ENCODE measurements at places on chromosomes 3 and 15. TPM values are rescaled to one million over a fixed set of nuclear protein-coding genes. Genes with fewer than 3 reads are reported as not detected.

DNA sequence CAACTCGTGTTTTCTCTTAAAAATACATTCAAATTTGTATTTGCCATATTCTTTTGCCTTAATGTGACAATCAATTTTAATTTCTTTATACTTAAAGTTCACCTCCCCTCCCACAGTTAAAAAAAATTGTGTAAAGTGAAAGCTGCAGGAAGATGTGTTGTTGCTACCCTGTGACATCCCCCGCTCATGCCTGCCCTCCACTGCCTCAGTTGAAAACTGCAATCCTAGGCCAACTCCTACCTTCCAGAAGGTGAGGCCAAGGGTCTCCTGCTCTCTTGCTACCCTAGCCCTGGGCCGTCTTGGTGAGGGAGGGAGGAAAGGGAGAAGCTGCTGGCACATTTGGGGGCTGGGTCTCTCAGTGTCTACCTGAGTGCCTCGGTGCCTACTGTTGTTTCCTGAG lies 57.0 kb upstream of the CMTM7 start:
- no peak for DNase-seq

- DNase-seq, result no peak
These were observed 84.8 kb upstream of the KLHL25 start for GRCh38 chr15:85879334-85880163.

GRCh38 chr15:36075333-36075732 lies 504.1 kb upstream of the CDIN1 start:
- no peak for DNase-seq

DNA sequence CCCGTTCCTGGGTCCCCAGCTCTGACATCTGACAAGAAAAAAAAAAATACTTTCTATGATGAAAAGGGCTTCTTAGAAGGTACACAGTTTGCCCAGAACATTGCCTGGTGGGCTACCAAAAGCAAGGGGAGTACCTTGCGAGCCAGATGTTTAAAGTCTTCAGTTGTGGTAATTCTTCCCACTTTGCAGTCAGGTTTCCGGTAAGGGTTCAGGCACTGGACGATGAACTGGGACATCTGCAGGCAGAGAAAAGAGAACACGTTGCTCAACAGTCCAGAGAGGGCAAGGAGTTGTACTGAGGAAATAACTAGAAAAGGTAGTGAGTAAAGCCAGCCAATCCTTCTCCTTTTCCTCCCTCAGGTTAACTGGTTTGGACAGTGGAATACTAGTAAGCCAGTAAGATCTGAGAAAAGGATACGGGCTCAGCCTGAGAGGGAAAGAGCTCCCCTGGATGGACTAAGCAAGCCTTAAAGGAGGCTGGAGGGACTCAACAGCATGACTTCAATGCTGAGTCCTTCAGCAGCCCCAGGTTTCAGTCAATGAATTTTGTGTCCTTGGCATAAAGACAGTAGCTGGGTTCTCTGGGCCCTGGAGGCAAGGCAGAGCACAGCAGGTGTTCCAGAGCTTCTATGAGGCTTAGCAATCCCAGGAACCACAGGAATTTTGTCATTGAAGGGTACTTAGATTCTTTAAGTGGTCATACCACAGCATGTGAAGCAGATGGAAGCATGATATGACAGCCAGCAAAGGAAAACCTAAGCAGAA lies 38.2 kb downstream of the NBEAL2 start:
- no peak for DNase-seq

DNA sequence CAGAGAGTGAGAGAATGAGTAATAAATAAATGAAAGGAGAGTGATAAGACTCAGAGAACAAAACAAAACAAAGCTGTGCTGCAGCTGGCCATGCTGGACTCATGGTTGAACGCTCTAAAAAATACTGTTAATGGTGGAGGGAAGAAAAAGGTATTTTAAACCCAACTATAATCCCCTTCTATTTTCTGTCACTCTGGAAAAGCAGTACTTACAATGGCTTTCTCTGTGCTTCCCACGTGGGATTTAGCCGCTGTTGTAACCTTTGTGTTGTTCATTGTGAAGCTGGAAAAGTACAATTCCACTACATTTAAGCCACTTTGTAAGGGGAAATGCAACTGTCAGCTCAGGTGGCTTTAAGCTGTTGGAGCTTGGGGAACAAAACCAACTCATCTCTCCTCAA lies 917.7 kb downstream of the IGSF11 start:
- DNase-seq, result no peak

DNA sequence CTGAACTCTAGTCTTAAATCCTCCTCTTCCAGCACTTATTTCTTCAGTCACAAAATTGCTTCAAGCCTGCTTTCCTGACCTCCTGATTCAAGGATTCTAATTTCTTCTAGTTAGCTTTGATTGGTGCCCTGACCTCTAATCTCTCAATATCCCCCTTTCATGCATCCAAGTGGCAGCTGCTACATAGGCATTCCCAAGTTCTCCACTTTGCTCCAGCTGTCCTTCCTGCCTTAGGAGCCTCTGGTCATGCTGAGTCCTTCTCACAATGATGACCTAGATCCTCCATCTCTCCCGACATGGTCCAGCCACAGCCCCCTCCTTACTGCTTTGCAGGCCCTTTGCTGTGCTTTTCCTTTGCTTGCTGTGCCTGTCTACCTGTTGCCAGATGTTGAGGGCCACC lies 347.8 kb upstream of the C2CD4B start:
- no peak for DNase-seq

GRCh38 chr15:57395292-57395691 lies 19.0 kb downstream of the CGNL1 start:
- no peak for DNase-seq

- no peak for DNase-seq
These were observed 714 bp downstream of the ECT2 start for GRCh38 chr3:172751175-172751704.

DNA sequence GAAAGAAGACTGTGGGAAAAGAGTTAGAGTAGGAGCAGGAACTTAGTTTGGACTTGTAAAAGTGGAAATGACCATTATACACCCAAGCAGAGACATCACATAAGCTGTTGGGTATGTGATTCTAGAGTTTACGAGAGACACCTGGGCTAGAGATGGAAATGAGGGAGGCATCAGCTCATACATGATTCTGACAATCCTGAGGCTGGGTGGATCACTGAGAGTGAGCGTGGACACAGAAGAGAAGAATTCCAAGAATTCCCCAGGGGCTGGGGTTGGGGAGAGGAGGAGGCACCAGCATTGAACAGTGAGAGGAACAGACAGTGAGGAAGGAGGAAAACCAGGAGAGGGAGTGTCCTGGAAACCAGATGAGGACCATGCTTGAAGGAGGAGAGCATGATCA lies 113.5 kb downstream of the KCNAB1 start:
- no peak for DNase-seq

DNA sequence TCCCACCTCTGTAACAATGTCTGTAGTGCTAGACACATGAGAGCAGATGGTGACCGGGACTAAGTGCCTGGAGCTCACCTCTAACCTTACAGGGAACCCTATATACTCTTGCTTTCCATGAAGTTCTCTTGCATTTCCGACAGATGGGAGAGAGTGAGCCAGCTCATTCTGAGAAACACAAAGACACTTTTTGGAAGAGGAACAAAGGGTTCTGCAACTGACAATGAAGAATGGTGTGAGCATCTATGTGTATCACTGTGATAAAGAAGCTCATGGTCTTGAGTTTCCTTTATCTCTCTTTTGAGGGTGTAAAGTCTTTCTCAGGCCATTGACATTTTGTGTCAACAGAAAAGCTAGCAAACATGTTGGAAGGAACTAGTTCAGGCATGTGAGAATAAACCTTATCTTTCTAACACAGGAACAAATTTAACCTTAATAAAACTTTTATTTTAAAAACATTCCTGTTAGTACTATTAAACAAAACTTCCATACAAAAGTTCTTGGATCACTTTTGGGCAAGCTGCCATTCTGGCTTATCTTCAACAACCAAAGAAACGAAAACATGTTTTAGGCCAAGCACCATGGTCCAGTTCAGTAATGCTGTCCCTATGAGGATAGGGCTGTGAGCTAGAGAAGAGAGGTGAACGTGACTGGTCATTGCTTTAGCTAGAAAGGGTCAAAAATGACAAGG lies 142.7 kb downstream of the THRB start:
- DNase-seq, result peak; percentile 74

DNA sequence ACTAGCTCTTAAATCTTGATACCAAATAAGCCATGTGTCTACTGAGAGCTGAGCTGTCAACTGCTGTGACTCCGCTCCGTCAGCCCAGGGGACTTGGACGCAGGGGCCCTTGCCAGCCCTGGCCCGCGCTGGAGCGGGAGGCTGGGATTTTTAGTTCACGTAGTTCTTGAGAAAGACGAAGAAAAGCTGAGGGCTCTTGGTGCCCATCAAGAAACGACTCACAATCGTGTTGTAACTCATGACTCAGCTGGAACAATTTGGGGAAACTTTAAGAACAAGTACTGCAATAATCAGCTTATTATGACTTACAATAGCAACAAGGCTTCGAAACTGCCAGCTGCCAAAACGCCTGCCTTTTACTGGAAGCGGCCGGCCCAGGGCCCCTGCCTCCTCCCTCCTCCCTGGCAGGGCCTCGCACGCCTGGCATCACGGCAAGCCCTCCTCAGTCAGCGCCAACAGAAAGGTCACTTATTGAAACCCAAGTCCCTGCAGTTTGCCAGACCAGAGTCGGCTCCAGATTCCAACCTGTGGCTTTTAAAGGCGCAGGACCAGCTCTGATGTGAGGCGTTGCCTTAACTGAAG lies 60.3 kb downstream of the RGMA start:
- peak; percentile 86 for DNase-seq

GRCh38 chr3:151969026-151969642 lies 95.7 kb downstream of the SUCNR1 start:
- DNase-seq, result no peak

DNA sequence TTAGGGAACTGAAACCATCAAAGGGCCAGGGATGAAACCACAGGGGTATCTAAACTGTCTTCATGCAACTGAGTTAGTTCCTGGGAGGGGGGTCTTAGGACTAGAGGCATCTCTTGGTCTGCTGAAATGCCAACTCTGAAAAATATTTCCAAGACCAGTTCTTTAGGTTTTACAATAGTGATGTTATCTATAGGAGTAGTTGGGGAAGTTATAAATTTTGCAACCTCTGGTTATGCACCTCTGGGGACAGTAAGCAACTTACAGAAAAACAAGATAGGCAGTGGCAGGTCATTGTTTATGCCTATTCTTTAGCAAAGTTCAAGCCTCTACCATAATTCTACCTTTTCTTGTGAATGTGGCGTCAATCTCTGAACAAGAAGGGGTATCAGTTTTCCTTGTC lies 60.5 kb upstream of the MINAR1 start:
- DNase-seq, result no peak

The LAMB2 gene
- total RNA-seq, result 515 TPM

The RPL14 gene
- 1,368 TPM for total RNA-seq

The TMEM212 gene
- total RNA-seq, result not detected

The CTXN2 gene
- total RNA-seq, result not detected

The GADL1 gene
- 0.27 TPM for total RNA-seq

The INO80 gene
- total RNA-seq, result 30.2 TPM

The COMMD4 gene
- total RNA-seq, result 36.8 TPM

The C2CD4A gene
- total RNA-seq, result not detected

The RLBP1 gene
- not detected for total RNA-seq

Data from sciatic nerve (tissue), 2 donors.